ENCODE measurements at places on chromosomes 7 and 10.

DNA sequence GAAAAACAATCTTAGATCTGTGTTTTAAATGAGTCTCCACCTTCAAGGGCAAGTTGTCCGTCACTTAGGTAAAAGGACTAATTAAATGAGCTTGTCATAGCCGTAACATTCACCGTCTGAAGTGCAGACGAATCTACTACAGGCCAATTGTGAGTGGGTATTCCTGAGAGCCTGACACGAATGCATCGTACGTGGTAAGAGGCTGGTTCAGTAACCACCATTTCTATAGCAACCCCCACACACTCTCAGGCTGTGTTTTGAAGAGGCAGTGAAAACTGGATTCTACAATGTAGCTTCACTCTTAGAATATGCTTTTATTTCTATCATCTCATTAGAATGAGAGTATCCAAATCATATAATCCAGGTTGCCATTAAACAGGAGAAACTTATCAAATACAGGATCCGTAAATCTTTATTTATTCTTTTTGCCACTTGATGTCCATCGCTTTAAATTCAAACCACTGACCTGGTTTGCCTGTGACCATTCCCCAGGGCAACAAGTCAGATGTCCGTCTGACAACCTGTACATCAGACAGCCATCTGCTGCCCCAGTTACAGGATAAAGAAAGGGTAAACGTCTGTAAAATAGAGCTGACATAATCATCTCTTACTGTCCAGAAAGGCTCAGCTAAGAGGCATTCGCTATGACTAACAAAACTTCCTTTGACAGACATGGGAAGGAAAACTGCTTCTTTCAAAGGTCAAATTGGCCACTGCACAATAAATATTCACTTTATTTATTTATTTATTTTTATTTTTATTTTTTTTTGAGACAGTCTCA is 70.3 kb upstream of the NMT2 start:
- no peak for DNase-seq

DNA sequence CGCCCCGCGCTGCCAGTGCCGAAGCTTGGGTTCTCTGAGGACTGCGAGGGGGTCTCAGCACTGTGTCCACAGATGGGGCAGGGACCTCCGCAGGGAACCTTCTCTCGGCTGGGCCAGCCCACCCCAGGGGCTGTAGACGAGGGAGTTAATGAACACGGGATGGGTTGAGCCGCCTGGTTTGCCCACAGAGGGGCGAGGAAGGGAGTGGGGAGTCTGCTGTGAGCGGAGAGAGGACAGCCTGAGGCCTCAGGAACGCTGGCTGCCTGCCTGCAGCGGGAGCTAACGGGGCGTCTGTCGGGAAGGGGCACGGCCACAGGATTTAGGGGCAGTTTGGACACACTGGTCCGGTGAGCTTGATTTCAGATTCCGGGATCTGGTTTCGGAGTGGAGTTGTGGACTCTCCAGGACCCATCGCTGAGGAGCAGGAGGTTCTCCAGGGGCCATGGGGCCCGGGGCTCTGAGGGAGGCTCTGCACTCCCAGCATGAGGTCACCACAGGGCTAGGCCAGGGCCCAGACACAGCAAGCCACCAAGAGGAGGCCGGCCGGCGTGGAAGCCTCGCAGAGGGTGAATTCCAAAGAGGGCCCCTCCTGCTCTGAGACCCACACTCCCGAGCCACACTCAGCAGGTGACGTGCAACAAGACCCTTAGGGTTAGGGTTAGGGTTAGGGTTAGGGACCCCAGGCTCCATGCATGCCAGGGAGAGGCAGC is 19.0 kb upstream of the FAM20C start:
- no peak for DNase-seq

DNA sequence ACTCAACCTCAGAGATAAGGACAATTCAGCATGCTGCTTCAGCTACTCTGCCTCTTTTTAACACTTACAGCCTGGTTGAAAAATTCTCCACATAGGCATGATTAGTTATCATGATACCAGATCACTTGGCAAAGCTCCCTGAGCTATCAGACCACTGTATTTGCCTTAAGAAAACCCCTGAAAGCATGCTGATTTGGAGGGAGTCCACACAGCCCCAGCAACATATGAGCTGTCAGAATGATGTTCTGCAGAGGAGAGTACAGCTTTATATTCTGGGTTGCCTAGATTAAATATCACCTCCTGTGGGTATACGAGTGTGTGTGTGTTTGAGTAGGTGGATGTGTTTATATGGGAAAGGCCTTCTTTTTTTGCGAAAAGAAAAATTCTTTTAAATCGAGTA is 170.2 kb upstream of the CHRM2 start:
- no peak for DNase-seq

DNA sequence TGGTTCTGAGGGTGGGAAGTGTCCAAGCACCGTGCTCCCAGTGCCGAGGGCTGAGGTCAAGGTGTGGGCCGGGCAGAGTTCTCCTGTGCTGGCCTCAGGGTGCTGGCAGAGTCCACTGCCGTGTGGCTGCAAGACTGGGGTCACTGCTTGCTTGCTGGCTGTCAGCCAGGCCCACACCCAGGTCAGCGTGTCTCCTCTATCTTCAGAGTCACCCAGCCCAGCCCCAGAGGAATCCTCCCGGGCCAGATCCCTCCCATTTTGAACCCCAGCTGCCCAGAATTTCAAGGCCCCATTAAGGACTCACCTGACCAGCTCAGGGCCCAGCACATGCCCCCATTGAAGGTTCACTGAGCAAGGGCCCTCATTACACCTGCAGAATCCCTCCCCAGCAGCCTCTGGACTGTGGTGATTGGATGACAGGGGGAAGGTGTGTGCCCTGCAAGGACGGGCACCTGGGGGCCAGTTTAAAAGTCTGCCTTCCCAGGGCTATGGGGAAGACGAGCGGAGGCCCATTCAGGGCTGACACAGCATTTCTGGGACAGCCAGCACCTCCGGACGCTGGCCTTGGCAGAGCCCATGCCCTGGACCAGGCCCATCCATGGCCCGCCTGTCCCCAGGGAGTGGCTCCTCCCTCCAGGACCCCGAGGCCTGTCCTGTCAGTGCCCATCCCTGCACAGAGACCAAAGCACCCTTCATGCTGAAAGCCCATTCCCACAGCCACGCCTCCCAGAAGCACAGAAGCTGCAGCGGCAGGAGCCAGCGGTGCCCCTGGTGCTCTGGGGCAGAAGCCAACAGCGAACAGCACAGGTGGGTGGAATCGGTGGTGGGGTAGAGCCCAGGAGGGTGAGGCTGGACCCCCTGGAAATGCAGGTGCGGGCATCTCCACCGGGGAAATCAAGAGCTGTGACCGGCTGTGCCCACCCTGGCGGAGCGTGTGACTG is 45.1 kb upstream of the PPP2R2D start:
- DNase-seq, result no peak

DNA sequence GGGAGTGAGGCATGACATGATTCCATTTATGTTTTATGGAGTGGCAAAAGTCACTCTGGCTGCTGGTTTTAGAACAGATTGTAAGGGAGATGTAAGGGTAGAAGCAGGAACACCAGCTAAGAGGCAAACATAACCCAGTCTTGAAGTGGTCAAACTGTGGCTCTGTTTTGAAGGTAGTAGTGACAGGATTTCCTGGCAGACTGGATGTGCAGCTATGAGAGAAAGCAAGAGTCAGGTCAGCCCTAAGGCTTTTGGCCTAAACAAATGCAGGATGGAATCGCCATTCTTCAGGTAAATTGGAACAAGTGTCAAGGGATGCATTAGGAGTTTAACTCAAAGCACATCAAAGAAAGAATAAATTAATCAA is 175.3 kb upstream of the AGR3 start:
- no peak for DNase-seq

DNA sequence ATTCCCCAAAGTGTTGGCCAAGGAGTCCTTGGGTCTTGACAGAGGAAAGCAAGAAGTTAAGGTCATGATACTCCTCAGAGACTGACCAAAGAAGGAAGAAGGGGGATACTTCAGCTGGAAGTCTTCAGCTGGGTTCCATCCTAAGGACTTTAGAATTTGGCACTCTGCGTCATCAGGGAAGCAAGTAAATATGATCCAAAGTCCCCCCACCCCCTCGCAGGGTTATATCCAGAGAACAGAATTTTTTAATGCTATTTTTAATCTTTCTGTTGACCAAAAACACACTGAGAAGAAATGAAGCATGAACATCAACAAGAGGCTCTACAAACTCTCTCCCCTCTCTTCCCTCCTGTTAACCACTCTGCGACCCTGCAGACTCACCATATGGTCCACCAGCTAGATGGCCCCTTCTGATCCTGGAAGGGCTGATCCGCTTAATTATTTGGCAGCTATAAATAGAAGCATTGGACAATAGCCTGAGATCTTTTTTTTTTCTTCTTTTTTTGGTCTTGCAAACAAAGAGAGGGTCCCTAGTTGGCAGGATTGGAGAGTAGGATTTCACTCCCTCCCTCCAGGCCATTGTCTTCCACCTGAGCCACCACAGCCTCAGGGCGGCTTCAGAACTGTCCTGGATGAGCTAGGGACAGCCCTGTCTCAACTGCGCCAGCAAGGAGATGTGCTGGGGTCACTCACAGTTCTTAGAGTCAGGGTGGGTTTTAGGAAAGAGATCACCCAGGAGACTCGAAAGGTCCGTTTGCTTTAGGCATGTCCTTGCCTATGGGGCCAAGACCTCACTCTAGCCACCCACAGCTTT is 196.0 kb downstream of the KCNMA1 start:
- DNase-seq, result no peak

DNA sequence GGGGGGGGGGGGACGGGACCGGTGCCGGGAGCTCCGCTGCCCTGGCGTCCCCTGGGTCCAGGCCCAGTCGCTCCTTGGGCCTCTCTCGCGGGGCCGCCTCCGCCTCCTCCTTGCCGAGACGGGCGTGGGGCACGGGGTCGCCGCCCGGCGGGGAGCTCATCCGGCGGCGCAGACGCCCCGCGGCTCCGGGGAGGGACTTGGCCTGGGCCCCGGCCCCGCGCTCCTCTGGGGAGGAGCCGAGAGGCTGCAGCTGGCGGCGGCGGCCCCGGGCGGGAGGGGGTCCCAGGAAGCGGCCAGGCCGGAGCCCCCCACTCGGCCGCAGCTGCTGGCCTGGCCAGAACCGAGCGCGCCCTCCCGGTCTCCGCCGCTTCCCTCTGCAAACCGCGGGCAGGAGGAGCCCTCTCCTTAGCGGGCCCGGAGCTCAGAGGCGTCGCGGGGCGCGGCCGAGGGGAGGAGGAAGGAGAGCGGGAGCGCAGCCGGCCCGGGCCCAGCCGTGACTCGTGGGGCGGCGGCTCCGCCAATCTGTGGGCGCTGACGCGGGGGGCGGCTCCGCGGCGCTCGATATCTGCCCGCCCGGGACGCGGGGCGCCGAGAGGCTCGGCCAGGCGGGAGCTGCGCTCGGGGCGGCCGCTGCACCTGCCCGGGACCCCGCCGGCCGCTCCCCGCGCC is at the start of gene FAM20C:
Gene FAM20C, plus strand, starts transcription at position 591 of the 669 bp plus-strand sequence. CDS start 629 bp downstream, outside the sequence.
- DNase-seq, result peak; percentile 75

DNA sequence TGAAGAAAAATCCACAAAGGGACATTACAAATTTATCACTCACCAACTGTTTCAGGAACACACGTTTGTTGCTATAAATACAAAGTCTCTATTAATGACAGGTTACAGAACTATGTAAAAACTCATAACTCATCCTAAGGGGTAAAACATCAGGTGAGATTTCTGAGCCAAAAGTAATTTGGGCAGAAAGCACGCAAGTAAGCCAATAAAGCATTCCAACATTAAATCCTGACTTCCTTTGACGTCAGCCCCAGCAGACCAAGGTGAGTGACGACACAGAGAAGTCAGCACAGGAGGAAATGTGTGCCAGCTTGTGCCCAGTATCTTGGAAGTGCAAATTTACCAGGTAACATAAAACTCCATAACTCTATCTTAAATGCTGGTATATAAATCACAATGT is 45.7 kb downstream of the IMMP2L start:
- DNase-seq, result peak; percentile 37

- DNase-seq, result peak; percentile 91
Measured at GRCh38 chr7:47392241-47392759, 189.6 kb downstream of the TNS3 start.

DNA sequence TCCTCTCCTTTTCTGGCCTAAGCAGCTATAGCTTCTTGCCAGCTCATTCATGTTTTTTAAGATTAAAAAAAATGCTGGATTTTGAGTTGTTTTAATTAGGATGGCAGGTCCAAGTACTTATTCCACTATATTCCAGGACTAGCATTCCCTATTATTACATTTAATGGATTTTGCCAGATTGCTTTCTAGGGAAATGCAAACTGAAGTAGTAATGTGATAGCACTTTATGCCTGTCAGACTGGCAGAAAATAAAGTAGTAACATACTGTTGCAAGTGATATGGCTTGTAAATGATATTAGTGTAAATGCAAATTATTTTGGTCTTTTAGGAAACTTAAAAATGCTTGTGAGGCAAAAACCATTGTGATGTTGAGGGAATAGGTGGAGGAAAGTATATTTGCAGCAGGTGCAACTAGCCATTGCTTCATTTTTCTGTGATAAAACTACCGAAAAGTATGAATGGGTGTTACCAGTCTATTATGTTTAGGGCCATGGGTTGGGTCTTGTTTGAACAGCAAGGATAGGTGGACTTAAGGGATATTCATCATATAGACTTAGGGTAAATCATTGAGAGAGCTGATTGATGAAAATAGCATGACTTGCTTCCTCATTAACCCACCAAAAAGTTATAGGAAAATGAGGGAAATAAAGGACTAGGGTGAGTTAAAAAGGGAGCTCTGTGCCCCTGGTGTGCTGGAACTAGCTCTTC is 19.9 kb downstream of the ZNRF2 start:
- DNase-seq, result no peak

DNA sequence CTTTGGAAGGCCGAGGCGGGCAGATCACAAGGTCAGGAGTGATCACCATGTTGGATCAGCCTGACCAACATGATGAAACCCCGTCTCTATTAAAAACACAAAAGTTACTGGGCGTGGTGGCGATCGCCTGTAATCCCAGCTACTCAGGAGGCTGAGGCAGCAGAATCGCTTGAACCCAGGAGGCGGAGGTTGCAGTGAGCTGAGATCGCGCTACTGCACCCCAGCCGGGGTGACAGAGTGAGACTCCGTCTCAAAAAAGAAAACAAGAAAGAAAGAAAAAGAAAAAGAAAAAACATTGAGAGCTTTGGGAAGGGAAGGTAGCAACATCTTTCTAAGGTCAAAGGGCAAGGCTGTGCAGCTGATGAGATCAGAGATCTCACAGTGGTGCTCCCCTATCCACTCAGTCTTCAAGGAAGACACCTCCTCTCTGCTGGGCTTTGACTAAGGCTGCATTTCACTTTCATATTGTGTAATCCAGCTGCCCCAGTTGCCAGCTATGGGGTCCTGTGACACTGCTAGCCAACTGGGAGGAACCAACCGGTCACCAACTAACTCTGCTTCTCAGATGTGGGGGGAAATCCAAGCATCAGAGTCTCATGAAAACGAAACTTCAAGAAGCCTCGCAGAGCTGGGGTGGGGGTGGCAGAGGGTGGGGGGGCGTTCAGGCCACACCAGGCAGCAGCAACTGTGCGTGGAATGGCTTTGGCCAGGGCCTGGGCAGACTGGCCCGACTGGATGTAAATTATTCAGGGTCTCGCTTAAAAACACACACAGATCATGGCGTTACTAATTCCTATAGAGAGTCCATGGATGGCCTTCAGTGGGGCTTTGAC is 1.5 kb downstream of the IL15RA start:
- no peak for DNase-seq

DNA sequence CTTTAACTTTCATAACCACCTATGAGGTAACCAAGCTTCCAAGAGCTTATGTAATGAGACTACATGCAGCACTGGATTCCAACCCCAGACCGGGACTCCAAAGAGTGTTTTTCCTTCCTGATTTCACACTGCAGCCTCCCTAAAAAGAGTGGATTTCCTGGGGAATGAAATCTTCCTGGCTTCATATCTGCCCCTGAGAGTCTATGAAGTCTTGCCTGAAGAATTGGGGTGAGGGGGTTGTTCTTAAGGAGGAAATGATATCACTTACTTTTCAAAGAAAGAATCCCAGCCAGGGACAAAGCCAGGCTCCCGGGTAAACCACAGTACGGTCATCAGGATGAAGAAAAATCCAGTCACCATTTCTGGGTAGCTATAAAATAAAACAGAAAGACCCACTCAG is 29.7 kb downstream of the STMP1 start:
- DNase-seq, result peak; percentile 55

Measured in fibroblast of skin of right quadriceps (primary cell).